ENCODE measurements at places on chromosomes 12 and 14.

GRCh38 chr12:123119808-123120207, 31.1 kb downstream of the PITPNM2 start:
- DNase-seq, result peak; percentile 59

DNA sequence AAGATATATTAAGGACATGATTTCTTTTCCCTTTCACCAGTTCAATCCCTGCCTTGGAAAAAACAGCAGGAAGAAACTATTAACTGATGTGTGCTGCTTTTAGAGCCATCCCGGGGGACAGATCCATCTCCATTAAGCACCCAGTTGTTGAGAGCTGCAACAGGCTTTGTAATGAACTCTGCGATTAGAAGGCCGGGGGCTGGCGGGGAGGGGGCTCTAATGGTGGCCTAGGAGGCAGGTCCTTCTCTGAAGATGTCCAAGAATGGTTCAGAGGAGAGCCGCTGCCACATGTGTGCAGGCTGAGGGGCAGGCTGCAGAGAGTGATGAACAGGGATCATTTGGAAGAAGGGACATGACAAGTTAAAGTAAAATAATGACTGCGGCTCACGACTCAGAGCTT, 67.8 kb downstream of the GALNT8 start:
- no peak for DNase-seq

- no peak for DNase-seq
These were observed 15.3 kb downstream of the PDE3A start for GRCh38 chr12:20383612-20384011.

DNA sequence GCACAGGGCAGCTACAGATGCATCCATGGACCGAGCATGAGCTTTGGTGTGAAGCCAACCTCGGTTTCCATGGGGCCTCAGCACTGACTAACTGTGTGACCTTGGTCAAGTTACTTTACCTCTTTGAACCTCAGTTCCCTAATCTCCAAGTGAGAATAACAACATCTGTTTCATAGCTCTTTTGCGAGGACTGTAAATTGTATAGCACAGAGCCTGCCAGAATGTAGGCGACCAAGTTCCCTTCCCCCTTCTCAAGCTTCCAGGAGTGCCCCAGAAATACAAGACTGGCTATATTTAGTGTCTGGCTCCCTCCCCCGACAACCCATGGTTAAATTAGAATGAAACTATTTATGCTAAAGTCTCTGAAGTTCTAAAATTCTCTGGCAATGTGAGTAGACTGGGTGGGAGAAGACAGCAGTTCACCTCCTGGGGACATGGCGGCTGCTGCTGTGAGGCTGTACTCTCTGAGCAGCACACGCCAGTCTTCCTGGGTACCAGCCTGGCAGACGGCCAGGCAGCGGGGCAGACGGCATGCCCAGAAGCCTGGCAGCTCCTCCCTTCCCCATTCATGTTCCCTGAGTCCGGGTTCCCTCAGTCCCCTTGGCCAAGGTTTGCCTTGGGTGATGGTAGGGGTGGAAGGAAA, 22.0 kb upstream of the TMED10 start:
- DNase-seq, result no peak

- no peak for DNase-seq
These were observed 32.7 kb upstream of the RIN3 start for GRCh38 chr14:92480856-92481255.

DNA sequence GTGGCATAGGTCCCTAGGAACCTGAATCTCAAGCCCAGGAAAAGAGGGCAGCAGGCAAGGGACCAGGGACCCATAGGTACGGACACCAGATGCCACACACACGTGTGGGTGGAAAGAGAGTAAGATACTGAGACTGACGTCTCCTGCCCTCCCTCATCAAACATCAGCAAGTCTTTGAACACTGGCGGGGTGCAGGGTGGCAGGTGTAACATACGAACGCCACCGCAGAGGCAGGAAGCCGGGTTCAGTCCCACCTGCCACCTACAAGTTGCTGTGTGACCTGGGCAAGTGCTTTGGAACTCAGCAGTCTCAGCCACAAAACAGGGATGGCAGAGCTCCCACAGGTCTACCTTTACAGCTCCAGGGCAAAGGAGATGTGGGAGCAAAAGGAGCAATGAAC, 11.1 kb downstream of the ACTN1 start:
- DNase-seq, result no peak

- no peak for DNase-seq
These were observed 245.3 kb downstream of the PDZRN4 start for GRCh38 chr12:41433460-41433859.

DNA sequence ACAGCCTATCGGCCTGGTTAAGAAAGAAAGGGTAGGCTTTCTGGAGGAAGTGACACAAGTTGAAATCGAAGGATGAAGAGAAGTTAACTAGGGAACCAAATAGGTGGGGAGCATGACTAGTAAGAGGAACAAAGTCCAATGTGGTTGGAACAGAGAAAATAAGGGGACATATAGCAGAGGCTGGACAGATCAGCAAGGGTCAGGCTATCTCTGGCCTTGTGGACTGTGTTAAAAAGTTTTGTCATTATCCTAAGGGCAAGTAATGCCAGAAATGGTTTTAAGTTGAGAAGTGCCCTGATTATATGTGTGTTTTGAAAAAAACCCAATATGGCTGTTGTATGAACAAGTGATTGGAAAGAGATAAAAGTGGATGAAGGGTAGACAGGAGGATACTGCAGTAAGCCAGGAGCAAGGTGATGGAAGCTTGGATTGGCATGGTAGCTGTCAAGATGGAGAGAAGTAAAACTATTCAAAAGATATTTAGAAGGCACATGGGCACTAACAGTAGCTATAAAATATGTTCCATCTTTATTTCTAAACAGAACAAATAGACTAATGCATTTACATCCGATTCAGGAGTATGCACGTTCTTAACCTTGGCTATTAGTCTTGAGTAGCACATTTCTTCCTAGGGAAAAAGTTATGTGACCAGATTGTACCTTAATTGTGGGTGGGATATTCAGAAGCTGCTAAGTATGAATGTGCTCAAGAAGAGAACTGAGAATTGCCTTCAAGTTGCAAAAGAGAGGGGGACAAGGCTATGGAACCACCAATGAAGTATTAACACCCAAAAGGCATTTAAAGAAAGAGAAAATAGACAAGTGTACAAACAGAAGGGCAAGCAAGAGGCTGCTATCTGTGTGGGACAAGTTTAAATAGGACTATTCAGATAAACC, 46.8 kb upstream of the OR5AU1 start:
- DNase-seq, result no peak

DNA sequence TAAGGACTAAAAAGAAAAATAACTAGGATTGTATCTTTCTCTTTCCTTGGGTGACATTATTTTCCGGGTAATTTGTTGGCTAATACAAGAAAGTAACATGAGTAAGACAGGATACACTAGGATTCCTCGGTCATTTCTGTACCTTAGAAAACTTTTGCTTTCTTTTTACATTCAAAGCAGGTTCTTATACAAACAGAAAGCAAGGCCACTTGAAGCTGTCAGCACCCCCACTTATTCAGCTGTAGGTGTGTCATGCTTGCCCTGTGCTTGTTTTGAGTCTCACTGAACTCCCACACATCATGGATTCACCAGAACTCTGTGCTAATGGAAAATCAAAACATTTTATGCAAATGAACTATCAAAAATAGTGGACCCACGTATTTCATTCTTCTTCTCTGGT, 266.8 kb upstream of the CLEC14A start:
- no peak for DNase-seq

GRCh38 chr12:115377230-115377629, 693.3 kb upstream of the TBX3 start:
- no peak for DNase-seq

GRCh38 chr14:99502989-99503421, 21.8 kb downstream of the CCNK start:
- DNase-seq, result no peak

- no peak for DNase-seq
These were observed 2.2 kb upstream of the DIABLO start for GRCh38 chr12:122228092-122228491.

DNA sequence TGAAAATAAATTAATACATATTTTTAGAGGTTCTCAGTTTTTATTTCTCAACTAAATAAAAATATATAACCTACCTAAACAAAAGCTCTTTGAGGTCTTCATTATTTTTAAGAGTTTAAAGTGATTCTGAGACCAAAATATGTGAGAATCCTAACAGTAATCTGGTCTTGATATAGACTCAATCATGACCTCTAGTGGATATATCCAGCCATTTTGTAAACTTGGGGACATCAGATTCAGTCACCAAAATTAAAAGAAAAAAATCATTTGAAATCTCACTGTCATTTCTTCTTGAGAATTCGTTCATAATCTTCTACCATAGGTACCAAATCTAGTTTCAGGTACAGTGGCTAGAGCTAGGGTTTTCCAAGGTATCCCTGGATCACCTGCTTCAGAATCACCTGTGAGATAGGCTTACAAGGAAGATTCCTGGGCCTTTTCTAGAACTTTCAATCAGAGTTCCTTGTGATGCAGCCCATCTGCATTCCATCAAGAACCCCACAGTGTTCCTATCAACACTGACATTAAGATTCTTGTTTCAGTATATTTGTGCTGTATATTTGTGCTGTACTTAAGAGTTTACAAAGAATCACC, 214.9 kb downstream of the ADAMTS20 start:
- no peak for DNase-seq

GRCh38 chr12:2084553-2085296, 31.9 kb downstream of the CACNA1C start:
- no peak for DNase-seq
